ENCODE measurements at places on chromosomes 2 and 18.

DNA sequence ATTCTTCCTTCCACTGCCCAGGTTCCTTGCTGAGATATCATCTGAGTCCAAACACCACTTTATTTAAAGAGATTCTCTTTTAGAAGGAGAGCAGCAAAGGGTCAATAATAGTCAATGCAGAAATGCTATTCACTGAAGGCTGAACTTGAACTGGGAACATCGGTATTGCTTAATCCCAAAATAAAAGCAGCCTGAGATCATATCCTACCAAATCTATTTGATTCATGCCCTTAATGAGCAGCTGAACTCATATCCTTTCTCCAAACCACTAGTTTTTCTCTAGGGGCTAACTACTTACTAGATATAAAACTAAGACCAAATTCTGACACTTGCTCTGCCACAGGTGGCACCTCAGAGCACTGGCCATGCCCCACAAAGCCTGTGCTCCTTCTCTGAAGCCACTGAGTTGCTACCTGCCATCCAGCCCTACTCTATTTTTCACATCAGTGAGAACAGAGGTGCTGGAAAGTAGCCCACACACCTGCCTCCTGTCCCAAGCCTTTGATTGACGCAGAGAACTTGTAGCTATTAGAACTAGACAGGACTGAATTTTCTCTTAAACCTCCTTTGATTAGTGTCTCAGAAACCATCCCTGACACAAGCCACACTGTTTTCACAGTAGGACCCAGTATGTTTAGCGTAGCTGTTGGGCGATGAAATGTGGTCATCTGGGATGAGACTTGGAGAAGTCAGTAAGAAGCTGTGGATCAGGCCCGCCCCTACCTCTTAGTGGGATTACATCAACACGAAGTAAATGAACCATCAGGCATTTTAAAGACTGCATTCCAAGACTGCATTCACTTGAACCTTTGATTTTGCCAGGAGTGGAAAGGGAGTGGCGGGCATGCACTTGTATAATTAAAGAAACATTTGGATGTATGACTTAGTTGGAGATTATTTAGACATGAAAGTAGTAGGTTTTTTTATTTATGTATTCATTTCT is 124.3 kb downstream of the RBMS1 start:
- peak; percentile 65 for DNase-seq

GRCh38 chr2:30366199-30366691 is 80.8 kb upstream of the LCLAT1 start:
- peak; percentile 45 for DNase-seq

GRCh38 chr18:32624182-32624723 is 148.6 kb downstream of the KLHL14 start:
- no peak for DNase-seq

GRCh38 chr18:34131006-34131405 is 93.7 kb downstream of the NOL4 start:
- DNase-seq = no peak

DNA sequence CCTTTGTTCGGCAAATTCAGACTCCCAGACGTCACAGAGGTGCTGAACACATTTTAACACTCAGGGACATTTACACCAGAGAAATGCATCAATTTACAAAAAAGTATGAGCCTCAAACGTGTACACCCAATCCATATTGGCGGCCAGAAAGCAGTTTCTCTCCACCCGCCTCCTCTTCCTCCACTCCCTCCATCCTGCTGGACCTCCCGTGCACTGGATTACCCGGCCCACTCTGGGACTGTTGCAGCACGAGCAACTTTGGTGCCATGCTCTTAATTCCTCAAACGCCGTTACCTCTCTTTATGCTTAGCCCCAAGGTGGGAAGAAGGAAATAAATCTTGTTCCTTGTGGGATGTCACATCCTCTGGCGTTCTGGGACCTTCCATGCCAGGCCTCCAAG is 243.4 kb downstream of the ZNF516 start:
- DNase-seq = no peak

GRCh38 chr2:129923265-129924091 is 56.0 kb upstream of the RAB6C start:
- DNase-seq = peak; percentile 26

DNA sequence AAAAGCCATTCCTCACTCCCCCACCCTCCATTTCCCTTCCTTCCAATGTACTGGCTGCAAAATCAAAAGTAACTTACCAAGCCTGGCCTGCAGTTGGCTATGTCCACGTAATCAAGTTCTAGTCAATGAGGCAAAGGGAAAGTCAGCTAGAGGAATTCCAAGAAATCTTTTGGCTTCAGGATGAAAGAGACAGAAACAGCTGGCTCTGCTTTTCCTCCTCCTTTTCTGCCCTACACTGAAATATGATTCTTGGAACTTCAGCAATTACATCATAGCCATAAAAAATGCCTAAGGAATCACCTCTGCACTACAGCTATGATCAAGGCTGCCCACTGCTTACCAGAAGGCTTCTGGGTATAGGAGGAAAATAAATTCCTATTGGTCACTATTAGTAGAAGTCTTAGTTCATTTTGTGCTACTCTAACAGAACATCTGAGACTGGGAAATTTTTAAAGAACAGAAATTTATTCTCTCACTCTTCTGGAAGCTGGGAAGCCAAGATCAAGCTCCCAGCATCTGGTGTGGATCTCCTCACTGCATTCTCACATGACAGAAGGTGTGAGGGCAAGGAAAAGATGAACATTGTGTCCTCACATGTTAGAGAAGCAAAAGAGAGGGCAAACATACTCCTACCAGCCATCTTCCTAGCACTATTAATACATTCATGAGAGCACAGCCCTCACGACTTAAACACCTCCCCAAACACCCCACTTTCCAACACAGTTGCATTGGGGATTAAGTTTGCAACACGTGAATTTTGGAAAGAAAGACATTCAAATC is 219.9 kb downstream of the TMX3 start:
- DNase-seq = peak; percentile 83

GRCh38 chr18:79355433-79356335 is 40.0 kb upstream of the NFATC1 start:
- DNase-seq = no peak

- DNase-seq = peak; percentile 40
These were observed 682 bp upstream of the SCLY start for GRCh38 chr2:238060096-238060541.

GRCh38 chr2:145760781-145761649 is 1241.1 kb upstream of the ZEB2 start:
- DNase-seq = peak; percentile 68

Measured in EL (cell line).